ENCODE measurements at places on chromosomes 13 and 19.
A peak's percentile ranks its signal among the peaks of the same experiment; 100 is the strongest.

GRCh38 chr13:51534041-51534817 lies 50.0 kb upstream of the WDFY2 start:
- peak; percentile 32 for DNase-seq

GRCh38 chr19:16851031-16851712 lies 22.0 kb downstream of the SIN3B start:
- no peak for DNase-seq

DNA sequence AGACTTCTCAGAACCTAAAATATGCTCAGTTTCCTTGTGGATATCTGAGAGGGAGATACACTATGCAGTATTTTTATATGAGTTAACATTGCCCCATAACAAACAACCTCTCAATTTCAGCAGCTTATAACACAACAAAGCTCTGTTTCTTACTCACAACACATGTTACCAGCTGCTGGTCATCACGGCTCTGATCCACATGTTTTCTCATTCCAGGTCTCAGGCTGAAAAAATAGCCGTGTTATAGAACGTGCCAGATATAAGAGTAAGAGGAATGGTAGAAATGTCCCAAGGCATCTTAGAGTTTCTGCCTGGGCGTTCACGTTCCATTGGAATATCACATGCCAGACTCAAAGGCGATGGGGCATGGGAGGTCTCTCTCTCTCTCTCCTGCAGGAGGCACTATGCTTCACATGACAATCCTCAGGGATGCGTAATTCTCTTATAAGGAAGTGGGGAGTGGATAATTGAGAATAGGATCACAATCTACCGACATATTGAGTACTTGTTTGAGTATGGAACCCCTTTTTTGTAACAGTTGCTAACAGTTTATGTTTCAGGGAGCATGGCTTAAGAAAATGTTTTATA lies 246.6 kb downstream of the NHLRC3 start:
- DNase-seq: no peak

DNA sequence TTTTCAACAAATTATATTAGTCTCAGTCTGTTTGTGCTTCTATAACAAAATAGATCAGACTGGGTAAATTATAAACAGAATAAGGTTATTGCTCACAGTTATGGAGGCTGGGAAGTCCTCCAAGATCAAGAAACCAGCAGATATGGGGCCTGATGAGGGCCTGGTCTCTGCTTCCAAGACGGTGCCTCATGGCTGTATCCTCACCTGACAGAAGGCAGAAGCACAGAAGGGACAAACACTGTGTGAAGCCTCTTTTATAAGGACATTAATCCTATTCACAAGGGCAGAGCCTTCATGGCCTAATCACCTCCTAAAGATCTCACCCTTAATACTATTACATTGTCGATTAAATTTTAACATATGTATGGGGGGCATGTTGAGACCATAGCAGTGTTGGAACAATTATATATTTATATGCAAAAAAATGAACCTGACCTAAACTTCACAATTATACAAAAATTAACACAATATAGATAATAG lies 12.7 kb downstream of the F10 start:
- no peak for DNase-seq

DNA sequence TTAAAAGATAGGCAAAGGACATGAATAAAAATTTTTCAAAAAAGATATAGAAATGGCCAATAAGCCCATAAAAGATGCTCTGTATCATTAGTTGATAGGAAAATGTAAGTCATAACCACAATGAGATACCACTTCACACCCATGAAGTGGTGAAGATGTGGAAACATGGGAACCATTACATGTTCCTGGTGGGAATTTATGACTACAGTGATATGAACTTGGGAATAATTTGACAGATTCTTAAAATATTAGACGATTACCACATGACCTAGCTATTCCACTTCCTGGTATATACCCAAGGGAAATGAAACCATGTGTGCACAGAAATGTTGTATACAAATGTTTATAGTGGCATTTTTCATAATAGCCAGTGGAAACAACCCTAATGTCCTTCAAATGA lies 232.2 kb downstream of the GGACT start:
- no peak for DNase-seq

DNA sequence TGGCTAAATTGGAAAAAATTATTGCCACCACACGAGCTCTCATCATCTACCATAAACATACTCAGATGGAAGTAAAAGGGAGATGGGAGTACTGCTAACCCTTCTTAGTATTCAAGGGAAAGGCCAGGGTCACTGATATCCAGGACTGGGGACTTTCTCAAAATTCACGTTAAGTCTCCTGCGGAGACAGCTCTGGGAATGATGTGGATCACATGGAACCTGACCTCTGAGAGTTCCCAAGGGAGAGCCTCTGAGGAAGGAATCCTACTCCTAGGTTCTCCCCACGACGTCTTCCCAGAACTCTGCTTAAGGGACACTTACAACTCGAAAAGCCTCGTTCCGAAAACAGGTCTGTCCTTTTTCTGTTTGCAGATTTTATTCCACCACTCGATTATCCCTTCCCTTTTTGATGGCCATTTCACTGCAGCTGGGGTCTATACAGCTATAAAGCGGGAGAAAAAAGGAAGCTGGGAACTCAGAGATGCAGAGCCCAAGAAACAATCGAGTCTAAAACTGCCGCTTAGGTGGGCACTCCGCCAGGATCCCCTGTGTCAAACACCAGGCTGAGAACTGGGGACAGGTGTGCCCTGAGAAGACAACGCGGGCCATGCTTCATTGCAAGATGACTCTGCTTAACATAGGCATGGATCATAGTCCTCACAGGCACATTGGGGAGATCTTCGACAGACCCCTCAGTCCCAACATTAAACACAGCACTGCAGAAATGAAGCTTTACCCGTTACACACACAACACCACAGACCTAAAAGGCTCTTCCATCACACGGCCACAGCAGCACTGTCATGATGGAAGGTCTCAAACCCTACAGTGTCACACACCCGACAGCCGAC lies 823 bp upstream of the ZNF567 start:
- DNase-seq: no peak

DNA sequence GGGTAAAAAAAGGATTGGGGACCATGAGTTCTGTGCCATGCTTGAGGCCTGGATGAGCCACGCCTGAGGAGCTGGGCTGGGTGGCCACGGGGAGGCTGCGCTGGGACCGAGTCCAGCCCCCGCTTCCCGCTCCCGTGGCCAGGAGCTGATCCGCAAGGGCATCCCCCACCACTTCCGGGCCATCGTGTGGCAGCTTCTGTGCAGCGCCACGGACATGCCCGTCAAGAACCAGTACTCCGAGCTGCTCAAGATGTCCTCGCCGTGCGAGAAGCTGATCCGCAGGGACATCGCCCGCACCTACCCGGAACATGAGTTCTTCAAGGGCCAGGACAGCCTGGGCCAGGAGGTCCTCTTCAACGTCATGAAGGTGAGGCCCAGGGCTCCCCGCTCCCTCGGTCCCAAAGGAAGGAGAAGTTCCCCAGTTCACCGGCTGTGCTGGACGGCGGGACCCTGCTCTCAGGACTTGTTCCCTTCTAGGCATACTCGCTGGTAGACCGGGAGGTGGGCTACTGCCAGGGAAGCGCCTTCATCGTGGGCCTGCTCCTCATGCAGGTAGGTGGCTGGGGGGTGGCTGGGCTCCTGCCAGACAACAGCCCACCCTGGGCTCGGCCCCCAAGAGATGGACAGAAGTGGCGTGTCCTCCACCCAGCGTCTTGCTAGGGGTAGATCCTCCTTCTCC lies 18.9 kb downstream of the EVI5L start:
- DNase-seq: no peak

DNA sequence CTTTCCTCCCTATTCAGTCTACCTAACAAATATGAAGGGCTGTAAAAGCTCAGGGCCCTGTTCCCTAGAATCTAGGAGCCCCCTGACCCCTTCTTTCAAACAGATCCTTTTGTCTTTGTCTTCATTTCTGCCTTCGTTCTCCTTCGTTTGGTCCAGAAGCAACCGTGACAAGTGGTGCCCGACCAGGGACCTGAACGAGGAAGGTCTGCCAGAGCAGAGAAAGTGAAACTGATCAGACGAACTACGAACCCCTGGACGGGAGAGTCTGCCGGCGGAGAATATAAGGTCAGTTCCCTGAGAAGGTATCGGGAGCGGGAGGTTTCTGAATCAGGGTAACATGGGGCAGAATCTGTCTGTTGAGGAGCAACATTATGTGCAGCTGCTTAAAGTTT lies 751 bp downstream of the ERVK3-1 start:
- no peak for DNase-seq

DNA sequence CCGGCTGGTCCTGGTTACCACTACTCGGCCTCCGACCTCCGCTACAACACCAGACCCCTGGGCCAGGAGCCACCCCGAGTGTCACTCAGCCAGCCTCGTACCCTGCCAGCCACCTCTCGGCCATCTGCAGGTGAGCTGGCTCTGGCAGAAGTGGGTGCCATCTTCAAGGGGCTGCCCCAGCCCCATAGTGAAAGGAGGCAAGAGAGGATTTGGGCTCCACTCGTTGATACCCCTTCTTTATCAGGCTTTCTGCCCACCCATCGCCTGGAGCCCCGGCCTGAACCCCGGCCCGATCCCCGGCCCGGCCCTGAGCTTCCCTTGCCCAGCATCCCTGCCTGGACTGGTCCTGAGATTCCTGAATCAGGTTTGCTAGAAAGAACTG lies 7.1 kb downstream of the LTBP4 start:
- DNase-seq: no peak

DNA sequence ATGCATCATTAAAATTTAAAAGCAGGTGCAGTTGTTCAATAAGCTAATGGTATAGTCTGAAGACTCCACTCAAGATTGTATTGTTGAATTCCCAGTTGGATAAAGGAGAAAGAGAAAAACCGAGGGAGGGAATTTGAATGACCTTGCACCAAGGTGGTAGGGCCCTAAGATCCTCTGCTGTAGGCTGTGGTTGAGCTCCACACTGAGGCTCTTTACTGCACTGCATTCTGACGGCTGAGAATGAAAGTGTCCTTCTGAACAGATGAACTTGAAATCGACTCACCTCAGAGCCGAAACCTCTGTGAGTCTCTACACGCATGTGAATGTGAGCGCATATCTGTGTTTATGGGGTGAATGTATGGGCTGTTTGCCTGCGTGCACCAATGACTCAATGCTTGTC lies 388.9 kb upstream of the DACH1 start:
- DNase-seq: no peak

GRCh38 chr13:96573563-96573962 lies 420.7 kb downstream of the OXGR1 start:
- DNase-seq: no peak

DNA sequence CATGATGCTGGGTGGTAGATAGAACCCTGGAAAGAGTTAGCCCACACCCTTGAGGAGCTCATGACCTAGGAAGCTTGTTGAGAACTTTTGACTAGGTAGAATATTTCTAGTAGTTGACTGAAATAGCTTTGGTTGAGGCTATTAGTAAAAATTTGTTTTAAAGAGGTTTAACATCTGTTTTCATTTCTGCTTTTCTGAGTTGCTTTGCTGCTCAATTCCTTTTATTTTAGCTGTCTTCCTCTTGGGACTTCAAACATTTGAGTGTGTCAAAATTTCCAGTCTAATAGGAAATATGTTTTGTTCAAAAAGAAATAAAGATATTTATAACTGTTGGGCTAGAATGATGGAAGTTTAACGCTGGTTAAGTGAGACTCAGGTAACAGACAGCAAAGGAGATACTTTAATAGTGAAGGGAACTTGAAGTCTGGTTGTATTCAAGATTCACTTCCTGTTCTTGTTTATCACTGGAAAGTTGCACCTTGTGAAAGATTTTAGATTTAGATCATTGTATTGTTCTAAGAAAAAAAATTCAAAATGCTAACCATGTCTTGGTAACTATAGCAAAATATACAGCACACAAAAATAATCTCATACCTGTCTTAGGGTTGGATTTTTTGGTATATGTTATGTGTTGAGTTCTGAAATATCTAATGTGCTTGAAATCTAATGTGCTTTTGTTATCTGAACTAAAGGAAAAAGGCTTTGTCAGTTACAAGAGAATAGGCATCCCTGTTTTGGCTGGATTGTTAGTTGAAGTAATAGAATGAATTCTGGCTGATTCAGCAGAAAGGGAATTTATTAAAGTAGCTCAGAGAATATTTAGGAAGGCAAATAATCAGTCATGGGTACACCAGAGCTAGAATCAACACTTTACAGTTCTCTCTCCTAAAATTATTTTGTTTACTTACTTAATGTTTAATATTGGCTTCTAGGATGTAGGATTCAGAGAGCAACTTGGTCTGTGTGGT lies 24.4 kb upstream of the GPR18 start:
- DNase-seq: no peak

GRCh38 chr13:45623516-45624090 lies 8.1 kb upstream of the ERICH6B start:
- no peak for DNase-seq

GRCh38 chr13:100657881-100658315 lies 16.7 kb downstream of the TMTC4 start:
- DNase-seq: no peak

GRCh38 chr13:27269114-27269665 lies 1.4 kb upstream of the RASL11A start:
- no peak for DNase-seq

GRCh38 chr13:42696191-42696590 lies 85.2 kb upstream of the FAM216B start:
- no peak for DNase-seq

GRCh38 chr13:49604570-49604969 lies 19.2 kb upstream of the RCBTB1 start:
- DNase-seq: no peak

DNA sequence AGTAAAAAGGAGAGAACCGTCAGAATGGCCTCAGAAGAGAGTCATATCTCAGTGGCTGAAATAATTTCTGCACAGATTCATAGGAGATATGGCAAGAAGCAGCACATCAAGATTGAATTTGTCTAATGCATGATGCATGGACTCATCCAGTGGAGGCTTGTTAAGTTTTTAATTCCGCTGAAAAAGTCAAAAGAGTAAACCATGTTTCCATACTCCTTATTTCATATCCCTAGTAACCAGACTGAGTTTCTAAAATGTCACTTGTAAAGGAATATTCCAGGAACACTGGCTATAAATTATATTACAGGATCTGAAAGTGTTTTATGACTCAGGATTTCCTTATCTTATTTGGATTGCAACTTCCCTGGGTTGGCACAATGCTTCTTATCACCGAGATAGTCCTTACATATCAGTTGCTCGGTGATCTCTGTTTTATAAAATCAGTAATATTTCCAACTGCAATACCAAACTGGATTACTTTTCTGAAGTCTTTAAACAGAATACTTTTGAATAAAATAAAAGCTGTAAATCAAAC lies 180.2 kb upstream of the TSC22D1 start:
- no peak for DNase-seq

GRCh38 chr13:77047649-77048343 lies 20.8 kb upstream of the FBXL3 start:
- DNase-seq: no peak

DNA sequence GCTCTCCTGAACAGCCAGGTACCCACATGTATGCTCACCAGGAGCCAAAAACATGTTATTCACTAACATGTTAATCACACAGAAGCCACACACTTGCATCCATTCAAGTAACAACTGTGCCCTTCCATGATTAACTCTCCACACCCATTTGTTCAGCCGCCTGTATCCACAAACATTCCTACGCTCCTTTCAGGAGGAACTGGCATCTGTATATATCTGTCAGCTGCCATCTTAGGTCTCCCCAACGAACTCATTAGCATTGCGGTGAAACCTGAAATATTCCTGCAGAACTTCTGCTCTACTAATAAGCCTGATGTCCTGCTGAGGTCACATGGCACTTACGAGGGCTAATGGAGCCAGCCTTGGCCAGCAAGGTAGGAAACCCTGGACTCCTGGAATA lies 33.0 kb downstream of the OLFM2 start:
- no peak for DNase-seq

GRCh38 chr13:41361491-41361890 lies 50.4 kb downstream of the NAA16 start:
- no peak for DNase-seq

GRCh38 chr13:110869805-110870706 lies 44.8 kb downstream of the ANKRD10 start:
- DNase-seq: no peak
